ENCODE measurements at places on chromosomes 4 and X.

GRCh38 chrX:101483705-101484104 is 1.6 kb upstream of the ARMCX4 start:
- no peak for DNase-seq

GRCh38 chr4:144948009-144948408 is 150.0 kb downstream of the ANAPC10 start:
- DNase-seq: no peak

GRCh38 chrX:13252726-13253125 is 67.1 kb downstream of the ATXN3L start:
- no peak for DNase-seq

GRCh38 chrX:9088896-9089295 is 55.0 kb upstream of the FAM9B start:
- no peak for DNase-seq

GRCh38 chrX:24561121-24561520 is 86.0 kb downstream of the PCYT1B start:
- no peak for DNase-seq

GRCh38 chrX:154534526-154535322 is 11.9 kb downstream of the G6PD start:
- peak; percentile 91 for DNase-seq

DNA sequence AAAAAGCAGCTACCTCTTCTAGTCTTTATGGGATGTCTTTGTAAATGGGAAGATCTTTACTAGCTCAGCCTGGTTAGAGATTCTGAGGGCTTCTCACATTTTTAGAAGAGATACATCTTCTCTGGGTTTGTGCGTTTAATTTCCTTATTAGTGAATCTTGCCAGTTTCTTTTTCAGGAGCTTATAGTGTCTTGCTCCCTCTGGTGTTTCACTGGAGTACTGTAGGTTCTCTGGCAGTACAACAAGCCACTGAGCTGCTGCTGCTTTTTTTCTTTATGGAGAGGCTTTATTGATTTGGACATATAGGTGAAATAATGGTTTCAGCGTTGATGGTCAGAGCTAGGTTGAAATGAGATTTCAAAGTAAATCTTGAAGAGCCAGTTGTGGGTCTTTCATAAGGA is 82.9 kb downstream of the LAS1L start:
- DNase-seq: no peak

DNA sequence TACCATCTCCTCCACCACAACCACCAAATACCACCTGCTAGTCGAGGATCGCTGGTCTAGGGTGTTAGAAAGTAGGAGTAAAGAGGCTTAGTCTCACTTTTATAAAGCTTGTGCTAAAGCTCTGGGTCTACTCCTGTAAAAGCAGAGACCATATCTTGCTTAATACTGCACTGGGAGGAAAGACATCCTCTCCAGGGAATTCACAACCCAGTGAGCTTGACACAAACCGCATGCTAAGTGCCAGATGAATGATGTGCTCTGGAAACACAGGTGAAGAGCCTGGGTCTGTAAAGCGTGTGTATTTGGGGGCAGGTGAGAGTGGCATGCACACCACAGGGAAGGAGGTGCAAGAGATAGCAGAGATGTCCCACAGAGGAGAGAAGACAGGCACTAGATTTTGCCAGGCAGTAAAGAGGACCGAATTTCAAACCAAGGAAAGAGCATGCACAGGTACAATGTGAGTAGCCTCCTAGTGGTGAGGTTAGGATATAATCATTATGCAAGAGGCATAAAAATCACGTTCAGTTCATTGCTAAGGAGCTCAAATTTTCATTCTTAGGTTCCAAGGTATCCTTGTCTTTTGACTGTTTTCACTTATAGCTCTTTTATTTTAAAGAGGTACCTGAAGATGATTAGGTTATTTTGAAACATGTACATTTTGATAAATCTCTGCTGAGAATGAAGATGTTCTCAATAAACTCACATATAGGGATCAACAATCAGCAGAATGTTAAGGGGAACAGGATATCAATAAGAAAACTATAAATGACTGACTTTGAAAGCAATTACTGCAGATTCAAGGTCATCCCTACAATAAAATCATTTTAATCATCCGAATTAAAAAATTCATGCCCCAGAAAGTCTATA is 20.7 kb downstream of the TAPT1 start:
- no peak for DNase-seq

GRCh38 chr4:145619639-145619996 is 433 bp downstream of the MMAA start:
- peak; percentile 16 for DNase-seq

- no peak for DNase-seq
These were observed 119.5 kb downstream of the PHKA2 start for GRCh38 chrX:18864390-18864920.

DNA sequence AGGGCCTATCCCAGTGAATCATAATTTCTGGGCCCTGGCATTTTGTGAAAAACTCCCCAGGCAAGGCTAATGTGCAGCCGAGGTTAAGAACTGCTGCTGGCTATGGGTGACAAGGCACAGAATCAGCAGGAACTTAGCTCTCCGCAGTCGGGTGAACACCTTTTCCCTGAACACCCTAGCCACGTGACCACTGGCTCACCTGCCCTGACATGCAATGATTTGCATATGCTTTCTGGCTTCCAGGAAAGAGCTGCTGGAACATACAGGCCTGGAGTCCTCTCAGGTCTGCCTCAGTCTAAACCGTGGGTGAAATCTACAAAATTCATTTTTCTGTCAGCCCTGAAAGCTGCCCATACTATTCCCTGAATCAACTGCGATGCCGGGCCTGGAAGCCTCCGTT is 56.6 kb downstream of the ZNF827 start:
- no peak for DNase-seq

DNA sequence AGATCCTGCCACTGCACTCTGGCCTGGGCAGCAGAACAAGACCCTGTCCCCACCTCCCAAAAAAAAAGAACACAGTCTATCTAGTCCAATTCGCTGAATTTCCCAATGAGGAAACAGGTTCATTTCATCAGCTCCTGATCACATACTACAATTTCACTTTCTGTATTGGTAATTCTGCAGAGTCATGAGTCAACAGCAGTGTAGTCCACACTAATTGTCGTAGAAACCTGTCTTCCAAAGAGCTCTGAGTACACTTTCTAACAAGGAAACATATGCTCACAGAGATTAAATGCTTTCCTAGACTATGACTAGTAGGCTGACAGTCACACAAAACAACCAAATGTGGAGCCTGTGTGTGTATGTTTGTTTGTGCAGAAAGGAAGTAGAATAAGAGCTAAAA is 91.9 kb downstream of the GPC4 start:
- no peak for DNase-seq

GRCh38 chr4:70280567-70280966 is 38.2 kb downstream of the CSN3 start:
- DNase-seq: no peak

GRCh38 chrX:19772096-19772821 is 115.1 kb downstream of the SH3KBP1 start:
- DNase-seq: no peak

GRCh38 chr4:76996445-76996844 is 46.9 kb downstream of the SEPTIN11 start:
- DNase-seq: no peak
